Cerebellar nuclear complex (tissue), 1 donor: ENCODE measurements at places on chromosomes 6 and 20.

GRCh38 chr6:119323478-119323877 lies 26.1 kb downstream of the MAN1A1 start:
- no peak for DNase-seq

- DNase-seq, result no peak
Measured at GRCh38 chr20:3704087-3704486, 8.3 kb downstream of the SIGLEC1 start.

GRCh38 chr20:571754-572441 lies 28.3 kb upstream of the CSNK2A1 start:
- DNase-seq, result no peak

- no peak for DNase-seq
Measured at GRCh38 chr20:31740208-31740607, 1.1 kb downstream of the TPX2 start.

DNA sequence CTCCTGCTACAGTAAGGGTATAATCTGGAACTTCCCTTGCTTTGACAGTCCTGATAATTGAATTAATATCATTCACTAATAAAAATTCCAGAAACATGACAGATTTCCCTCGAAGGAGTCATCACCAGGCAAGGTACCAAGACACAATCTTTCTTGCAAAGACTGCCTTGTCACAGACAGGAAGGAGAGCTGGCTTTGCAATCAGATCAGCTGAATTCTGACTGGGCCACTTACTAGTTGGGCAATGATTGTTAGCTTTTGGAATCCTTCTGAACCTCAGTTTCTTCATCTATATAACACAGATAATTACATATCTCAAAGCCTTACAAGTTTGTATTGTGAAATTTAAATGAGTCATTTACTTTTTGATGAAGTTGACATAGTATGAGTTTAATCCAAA lies 344.2 kb downstream of the RFPL4B start:
- no peak for DNase-seq

DNA sequence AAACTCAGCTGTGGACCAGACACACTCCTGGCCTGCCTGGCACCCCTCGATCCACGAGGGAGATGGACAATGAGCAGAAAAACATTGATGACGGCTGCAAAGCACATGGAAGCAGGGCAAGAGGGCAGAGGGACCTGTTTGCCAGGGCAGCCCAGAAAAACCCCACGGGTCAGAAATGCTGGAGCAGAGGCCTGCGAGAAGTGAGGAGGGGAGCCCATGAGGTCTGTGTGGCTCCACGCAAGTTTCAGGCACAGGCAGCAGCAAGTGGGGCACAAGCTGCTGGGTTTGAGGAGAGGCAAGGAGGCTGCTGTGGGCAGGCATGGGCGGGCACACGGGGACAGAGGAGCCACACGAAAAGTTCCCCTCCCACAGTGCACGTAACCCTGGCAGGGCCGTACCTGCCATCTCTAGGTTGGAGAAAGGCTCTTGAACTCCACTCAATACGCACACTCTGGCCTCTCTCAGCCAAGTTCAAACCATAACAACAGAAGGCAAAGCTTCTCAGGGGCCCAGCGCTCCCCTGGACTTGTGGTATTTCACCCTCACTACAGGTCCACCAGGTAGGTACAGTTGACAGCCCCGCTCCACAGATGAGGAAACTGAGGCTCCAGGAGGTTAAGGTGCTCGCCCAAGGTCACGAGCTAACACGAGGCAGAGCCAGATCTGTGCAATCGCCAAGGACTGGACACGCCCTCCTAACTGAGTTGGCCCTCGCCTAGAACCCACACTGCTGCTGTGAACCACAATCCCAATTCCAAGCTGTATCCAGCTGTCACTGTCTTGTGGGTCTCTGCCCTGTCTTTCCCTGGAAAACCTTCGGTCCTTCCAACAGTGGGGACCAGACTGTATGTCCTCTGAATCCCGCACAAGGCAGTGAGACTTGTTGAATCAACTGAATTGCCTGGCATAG lies 108.2 kb downstream of the NOL4L start:
- DNase-seq, result no peak

- DNase-seq, result no peak
Measured at GRCh38 chr6:29737707-29738630, 14.7 kb downstream of the HLA-F start.

GRCh38 chr6:72551470-72551869 lies 70.4 kb upstream of the KCNQ5 start:
- no peak for DNase-seq

- no peak for DNase-seq
Measured at GRCh38 chr20:49941456-49941855, 5.3 kb downstream of the RNF114 start.

GRCh38 chr6:51934098-51934497 lies 153.3 kb downstream of the PKHD1 start:
- no peak for DNase-seq

GRCh38 chr20:14790771-14791620 lies 453.6 kb upstream of the FLRT3 start:
- DNase-seq, result no peak

- DNase-seq, result no peak
Measured at GRCh38 chr20:36217226-36217625, 19.1 kb upstream of the AAR2 start.

GRCh38 chr20:33423141-33423834 lies 20.3 kb downstream of the SNTA1 start:
- DNase-seq, result no peak

- DNase-seq, result peak; percentile 59
Measured at GRCh38 chr20:20083807-20084206, 31.5 kb downstream of the CFAP61 start.

DNA sequence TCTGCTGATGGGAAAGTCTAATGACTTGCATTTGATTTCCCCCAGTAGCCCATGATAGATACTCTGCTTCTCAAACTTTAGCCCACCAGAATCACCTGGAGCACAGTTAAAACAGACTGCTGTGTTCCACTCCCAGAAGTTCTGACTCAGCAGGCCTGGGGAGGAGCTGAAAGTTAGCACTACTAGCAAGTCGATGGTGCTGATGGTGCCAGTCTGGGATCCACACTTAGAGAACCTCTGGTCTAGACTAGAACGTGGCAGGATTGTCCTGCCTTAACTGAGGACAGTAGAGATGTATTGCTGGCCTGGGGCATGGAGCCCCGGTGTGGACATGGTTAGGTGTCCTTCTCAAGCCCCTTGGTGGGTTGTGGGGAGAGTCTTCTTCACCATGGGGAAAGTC lies 8.7 kb downstream of the TOX2 start:
- DNase-seq, result no peak

DNA sequence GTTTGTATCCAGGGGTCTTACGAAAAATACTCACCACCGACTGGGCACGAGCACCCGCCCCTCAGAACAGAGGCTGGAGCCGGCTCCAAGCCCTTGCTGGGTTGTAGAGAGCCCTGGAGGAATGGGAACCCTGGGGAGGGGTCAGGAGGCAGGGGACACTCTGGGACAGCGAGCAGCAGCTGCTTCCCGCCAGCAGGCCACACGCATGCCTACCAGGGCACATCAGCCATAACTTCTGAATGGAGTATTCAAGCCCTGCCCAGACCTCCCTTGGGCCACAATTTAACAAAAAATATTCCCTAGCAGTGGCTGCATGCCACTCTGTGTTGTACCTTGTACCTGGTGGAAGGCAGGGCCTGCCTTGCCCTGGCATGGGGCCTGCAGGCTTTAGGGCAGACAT lies 31.6 kb upstream of the CD93 start:
- no peak for DNase-seq

- DNase-seq, result no peak
Measured at GRCh38 chr6:108115598-108116058, 41.1 kb upstream of the OSTM1 start.

DNA sequence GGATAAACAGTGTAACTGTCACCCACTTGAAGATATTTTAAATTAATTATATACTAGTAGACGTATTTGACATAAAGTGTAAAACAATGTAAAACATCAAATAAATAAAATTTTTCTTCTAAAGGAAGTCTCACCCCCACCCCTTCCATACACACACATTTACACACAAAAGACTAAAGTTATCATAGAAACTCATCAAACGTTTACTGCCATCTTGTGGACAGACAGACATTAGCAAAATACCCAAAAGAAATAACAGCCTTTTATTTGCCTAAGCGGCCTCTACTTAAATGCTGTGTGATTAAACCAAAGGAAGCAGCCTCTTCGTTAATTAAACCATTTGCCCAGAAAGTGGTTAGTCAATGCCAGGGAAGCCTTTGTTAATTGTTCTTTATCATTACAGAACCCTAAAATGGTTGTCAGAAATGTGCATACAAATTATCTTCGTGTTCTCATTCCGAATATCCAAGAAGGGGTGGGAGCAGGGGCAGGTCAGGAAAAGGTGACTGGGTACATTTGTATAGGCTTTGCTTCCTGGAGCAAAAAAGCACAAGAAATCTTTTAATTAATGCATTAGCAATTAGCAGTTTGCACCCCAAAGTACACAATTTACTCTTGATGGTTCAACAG lies 176.2 kb upstream of the SASH1 start:
- DNase-seq, result no peak

GRCh38 chr6:89047473-89047872 lies 33.1 kb upstream of the PNRC1 start:
- no peak for DNase-seq

DNA sequence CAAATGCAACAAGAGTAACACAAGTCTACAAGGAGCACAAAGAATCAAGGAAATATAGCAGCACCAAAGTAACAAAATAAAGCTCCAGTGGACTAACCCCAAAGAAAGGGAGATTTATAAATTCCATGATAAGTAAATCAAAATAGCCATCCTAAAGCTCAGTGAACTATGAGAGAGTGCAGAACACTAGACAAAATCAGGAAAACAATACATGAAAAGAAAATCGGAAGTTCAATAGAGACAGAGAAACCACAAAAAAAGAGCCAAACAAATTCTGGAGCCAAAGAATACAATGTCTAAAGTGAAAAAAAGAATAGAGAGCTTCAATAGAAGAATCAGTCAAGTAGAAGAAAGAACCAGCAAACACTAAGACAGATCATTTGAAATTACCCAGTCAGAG lies 247.3 kb upstream of the TENT5A start:
- DNase-seq, result no peak
